ENCODE measurements at places on chromosomes 2 and 18. TPM values are rescaled to one million over a fixed set of nuclear protein-coding genes. Genes with fewer than 3 reads are reported as not detected.

Gene GATA6
- 35.5 TPM for total RNA-seq

GRCh38 chr18:29156531-29156930, 979.6 kb upstream of the CDH2 start:
- DNase-seq, result no peak

- peak; percentile 89 for DNase-seq
Measured at GRCh38 chr2:110873056-110873502, 140.7 kb downstream of the ACOXL start.

GRCh38 chr2:168158586-168158985, 88.8 kb downstream of the STK39 start:
- DNase-seq, result peak; percentile 47
